ENCODE measurements at places on chromosomes 11 and 22. TPM values are rescaled to one million over a fixed set of nuclear protein-coding genes. Genes with fewer than 3 reads are reported as not detected.
A peak's percentile ranks its signal among the peaks of the same experiment; 100 is the strongest.

Gene C22orf15
- total RNA-seq: not detected

GRCh38 chr11:88886796-88887195 is 179.0 kb downstream of the GRM5 start:
- DNase-seq: peak; percentile 51

DNA sequence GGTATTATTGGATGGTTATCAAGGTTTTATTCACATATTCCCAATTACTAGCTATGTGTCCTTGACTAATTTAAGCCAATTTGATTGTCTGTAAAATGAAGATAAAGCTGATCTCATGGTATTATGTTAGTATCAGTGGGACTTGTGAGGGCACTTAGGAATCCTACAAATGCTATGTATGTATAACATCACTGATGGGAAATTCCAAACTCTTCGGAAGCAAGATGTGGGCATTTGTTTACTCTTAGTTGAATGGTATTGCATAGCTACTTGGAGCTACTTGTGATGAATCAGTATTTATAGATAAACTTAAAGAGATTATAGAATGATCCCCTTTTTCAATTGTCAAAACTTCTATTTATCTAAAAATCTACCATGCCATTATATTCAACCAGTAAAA is 239.9 kb downstream of the CNTN5 start:
- no peak for DNase-seq

- no peak for DNase-seq
Measured at GRCh38 chr22:44188986-44189630, 8.4 kb downstream of the PARVG start.

DNA sequence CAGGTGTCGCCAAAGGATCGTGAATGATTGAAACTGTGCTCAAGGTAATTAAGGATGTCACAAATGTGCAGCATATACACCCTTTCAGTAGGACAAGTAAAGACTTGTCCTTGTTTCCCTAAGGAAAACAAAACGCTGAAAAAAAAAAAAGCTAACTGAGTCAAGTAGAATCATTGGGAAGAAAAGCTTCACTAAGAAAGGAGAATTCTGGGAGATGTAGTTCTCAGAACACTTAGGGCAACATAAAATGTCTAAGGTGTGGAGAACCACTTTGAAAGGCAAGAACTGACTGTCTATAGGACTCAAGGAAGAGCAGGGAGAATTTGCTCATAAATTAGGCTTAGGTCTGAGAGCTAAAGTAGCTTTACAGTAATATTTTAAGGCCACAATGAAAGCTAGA is 2.9 kb upstream of the OR5T1 start:
- no peak for DNase-seq
